ENCODE measurements at places on chromosomes 1 and 21.
A peak's percentile ranks its signal among the peaks of the same experiment; 100 is the strongest.

GRCh38 chr1:152658649-152659048 lies 4.5 kb upstream of the LCE2D start:
- DNase-seq = no peak

DNA sequence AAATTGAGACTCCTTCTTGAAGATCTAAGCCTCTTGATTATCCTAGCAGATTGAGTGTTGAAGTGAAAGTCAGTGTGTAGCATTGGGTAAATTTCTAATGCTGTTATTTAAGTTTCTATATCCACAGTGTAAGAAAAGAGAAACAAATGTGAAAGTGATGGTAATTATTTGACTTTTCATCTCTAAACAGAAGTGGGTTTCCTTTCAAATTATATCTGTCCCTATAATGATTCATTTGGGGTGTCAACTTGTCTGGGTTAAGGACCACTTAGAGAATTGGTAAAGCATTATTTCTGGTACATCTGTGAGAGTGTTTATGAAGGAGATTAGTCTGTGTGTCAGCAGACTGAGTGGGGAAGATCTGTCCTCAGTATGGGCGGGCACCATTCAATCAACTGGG lies 133.0 kb upstream of the HMCN1 start:
- DNase-seq = no peak

GRCh38 chr1:1906185-1907097 lies 8.6 kb upstream of the CALML6 start:
- DNase-seq = peak; percentile 91

GRCh38 chr1:21674957-21675356 lies 5.8 kb upstream of the RAP1GAP start:
- no peak for DNase-seq

- no peak for DNase-seq
These were observed 43.3 kb downstream of the IL23R start for GRCh38 chr1:67209521-67209920.

- no peak for DNase-seq
These were observed 492 bp upstream of the COLGALT2 start for GRCh38 chr1:184037849-184038591.

- no peak for DNase-seq
These were observed 3.6 kb upstream of the TNFRSF1B start for GRCh38 chr1:12163210-12163609.

- DNase-seq = no peak
These were observed 62.4 kb downstream of the RERE start for GRCh38 chr1:8754993-8755392.

- DNase-seq = peak; percentile 46
These were observed 25.1 kb downstream of the SPSB1 start for GRCh38 chr1:9317591-9318417.

- no peak for DNase-seq
These were observed 343.3 kb upstream of the KAZN start for GRCh38 chr1:14255233-14255632.

DNA sequence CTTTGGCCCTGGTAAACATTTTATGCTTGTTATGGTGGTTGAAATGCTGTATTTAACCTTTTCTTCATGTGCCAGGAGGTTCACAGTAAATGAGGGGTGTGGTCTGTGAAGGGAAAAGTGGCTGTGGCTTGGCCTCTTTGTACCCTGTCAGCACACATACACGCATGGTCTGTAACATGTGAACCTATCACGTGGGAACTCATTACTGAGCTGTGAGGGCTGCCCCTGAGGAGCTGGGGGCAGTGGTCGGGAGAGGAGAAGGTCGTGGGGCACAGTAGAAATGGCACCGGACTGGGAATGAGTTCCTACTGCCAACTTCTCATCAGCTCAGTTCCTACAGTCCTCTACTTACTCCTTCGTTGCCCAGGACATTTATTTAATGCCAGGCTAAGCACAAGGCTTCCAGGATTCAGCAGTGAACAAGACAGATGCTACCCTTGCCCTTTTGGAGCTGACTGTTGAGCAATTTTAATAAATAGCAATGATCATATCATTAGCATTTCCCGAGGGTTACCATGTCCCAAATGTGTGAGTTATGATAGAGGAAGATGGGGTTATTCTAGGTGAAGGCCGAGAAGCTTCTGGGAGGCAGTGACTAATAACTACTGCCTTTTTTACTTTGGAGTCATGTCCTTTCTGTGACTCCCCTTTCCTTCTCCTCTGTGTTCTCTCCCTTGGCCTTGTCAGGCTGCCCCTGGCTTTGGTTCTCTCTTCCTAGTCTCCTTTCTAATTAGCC lies 38.8 kb downstream of the DDR2 start:
- DNase-seq = peak; percentile 72

DNA sequence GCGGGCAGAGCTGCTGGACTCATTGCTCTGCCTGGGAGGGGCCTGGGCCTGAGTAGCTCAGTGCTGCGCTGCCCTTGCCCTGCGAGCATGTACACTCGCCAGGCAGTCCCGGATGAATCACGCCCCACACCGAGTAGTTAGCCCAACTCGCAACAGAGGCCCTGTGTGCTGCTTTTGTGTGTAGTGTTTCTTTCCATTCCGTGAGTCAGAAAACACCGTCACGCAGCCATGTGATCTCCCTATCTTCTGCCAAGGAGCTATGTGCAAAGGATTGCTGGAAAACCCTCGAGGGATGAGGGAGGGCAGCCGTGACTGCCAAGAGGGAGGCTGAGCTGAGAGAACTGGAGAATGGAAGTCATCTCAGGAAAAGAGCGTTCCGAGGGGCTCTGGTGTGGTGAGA lies 37.3 kb downstream of the NENF start:
- DNase-seq = peak; percentile 96

- DNase-seq = no peak
These were observed 4.2 kb upstream of the FAM131C start for GRCh38 chr1:16077406-16078245.

DNA sequence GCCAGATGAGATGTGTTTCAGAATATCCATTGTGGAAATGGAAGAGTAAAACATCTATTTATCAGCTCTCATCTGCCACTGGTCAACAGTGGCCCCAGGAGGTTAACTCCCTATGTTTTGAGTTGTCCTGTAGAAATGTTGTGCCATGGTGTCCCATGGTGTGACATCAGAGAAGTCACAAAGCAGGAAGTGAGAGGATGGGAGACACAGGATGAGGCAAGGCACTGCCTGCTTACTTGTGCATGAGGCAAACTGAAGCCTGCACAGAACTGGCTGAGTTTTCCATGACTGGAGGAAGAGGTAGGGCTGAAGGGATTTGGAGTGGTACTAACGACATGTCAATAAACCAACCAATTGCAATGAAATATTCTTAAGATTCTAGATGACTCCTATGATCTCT lies 131.5 kb upstream of the ZNF644 start:
- DNase-seq = no peak

GRCh38 chr1:160436966-160437365 lies 36.6 kb downstream of the VANGL2 start:
- no peak for DNase-seq

GRCh38 chr1:238892612-238893011 lies 493.8 kb upstream of the CHRM3 start:
- DNase-seq = no peak

DNA sequence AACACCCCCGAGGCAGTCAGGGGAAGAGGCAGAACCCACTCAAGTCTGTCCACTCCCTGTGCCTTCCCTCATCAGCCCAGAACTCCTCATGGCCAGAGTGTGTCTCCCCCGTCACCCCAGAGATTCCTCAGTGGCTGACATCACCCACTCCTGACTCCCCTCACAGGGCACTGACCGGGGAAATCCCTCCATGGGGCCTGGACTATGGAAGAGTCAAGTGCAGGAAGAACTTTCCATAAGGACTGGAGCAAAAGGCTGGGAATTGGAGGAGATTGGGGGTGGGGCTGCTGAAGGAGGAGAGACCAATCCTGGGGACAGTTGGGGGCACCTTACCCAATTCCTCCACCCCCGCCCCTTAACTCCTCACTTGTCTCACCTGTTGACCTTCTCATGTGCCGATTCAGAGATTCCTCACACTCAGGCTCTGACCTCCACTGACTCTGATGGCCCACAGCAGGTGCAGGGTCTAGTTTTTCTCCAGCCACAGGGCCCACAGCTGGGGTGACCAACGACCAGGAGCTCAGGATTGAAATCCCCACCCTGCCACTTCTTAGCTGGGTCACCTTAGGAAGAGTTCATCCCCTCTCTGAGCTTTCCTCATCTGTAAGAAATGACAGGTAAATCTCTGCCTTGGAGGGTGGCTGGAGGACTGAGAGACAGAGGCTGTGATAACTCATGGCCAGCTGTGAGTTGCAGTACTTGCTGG lies 481 bp upstream of the EXTL1 start:
- no peak for DNase-seq

DNA sequence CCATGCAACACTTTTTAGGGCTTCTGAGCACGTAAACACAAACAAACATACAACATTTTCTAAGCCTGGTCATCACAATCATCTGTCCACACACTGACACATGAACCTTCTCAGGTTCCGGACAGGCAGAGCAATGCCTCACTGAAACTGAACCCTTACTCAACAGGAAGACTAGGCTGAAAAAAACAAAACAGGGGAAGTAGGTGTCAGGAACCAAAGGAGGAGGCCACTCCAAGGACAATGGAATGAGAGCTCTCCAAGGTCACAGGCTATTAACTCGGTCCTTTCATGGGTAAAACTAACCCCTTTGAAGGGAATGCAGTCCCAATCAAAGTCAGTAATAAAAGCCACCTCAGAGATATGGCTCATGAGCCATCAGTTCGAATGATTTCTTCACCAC lies 76.6 kb downstream of the FAM78B start:
- no peak for DNase-seq

DNA sequence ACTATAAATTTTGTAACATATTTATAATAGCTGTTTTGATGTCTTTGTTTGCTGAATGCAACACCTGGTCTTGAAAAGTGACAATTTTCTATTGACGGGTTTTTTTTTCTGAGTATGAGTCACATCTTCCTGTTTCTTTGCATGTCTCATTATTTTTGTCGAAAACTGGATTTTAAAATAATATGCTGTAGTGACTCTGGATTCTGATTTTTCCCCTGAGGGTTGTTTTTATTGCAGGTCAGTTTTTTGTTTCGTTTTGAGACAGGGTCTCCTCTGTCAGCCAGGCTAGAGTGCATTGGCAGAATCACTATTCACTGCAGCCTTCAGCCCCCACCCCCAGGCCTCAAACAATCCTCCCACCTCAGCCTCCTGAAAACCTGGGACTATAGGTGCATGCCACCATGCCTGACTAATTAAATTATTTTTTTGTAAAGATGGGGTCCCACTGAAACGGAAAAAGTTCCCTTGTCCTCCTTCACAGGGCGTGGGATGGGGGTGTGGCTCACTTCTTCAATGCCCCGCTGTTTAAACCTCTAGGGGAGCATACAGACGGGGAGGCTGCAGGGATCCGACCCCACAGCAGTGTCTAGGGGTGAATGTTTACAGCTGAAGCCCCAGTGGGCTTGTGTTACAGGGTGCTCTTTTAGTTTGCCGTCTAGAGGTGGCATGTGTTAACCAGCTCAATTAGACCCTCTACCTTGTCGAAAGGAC lies 11.3 kb upstream of the PPIE start:
- DNase-seq = no peak

GRCh38 chr21:25569084-25569483 lies 38.2 kb downstream of the MRPL39 start:
- no peak for DNase-seq

GRCh38 chr1:24403806-24404205 lies 9.8 kb downstream of the STPG1 start:
- no peak for DNase-seq

- DNase-seq = peak; percentile 78
These were observed 136.1 kb upstream of the HOOK1 start for GRCh38 chr1:59678493-59679228.

DNA sequence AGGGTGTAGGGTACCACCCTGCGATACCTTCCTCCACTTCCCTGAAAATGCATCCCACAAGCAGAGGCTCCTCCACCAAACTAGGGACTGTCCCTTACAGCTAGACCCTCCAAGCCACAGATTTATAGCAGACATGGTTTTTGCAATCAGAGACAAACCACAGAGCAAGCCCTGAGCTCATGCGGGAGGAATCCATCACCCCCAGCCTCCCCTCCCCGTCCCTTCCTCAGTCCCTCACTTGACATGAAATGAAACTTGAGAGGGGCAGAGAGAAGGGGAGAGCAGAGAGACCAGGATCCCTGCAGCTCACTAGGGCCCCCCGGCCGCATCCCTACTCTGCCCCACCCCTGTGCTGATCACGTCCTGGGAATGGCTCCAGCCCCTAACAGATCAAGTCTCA lies 94.9 kb downstream of the MRPL37 start:
- peak; percentile 77 for DNase-seq

DNA sequence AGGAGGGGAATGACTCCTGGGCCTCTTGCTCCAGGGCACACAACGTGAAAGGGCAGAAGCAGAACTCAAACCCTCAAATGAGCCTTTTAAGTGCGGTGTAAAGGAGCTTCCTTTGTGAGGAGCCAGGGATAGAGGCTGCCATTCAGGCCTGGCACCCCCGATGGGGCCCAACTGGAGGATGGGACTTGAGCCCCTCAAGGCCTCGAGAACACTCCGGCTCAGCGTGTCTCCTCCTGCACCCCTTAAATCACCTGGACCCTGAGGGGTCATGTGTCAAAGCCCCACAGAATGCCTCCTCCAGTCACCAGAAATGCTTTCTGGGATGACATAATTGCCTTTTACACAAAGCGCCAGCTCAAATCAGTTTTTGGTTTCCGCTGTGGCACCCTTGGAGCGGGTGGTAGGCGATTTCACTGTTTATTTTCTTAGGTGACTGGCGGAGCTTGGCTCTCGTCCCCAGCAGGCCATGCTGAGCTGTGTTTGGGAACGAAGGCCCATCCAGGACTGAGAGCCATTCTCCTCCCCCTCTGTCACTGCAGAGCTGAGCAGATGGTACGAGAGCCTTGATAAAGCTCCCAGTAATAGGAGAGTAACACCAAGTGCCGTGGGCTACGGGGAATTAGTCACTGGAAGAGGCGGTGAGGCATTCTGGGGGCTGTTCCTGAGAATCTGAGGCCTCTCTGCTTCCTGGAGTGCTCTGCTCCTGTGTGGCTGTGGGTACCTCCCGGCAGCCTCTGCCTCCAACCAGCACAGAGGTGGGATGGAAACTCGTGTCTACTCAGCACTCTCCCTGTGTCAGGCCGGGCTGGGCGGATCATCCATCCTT lies 163.0 kb downstream of the GRIK3 start:
- no peak for DNase-seq

- DNase-seq = no peak
These were observed 19.3 kb downstream of the GRHL3 start for GRCh38 chr1:24338447-24338846.
